ENCODE measurements at places on chromosomes 2 and 18. TPM values are rescaled to one million over a fixed set of nuclear protein-coding genes. Genes with fewer than 3 reads are reported as not detected.

GRCh38 chr2:159101755-159102489, 133.5 kb downstream of the TANC1 start:
- DNase-seq = no peak

The SCYGR1 gene
- total RNA-seq = not detected

- DNase-seq = no peak
Measured at GRCh38 chr2:166380615-166381014, 4.9 kb upstream of the SCN9A start.

The IL1RL2 gene
- total RNA-seq = 0.66 TPM

- no peak for DNase-seq
Measured at GRCh38 chr2:121598087-121598486, 51.2 kb downstream of the CLASP1 start.

DNA sequence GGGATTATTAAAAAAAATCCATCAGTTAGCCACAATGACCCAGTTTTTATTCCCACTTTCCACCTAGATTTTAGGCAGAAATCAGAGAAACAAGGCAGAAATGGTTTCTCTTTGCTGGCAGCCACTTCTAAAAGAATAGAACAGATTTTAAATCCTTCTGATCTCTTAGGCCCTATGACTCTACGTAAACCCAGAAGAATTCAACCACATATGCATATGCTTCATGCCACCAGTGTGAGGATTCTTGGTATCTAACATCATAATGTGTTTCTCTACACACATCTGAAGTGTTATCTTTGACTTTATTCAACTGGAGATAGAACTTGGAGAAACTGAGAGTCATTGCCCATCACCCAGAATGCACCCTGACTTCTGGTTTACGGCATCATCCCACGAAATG, 128.7 kb upstream of the TANK start:
- DNase-seq = no peak

- DNase-seq = no peak
Measured at GRCh38 chr2:23583467-23583866, 198.5 kb downstream of the KLHL29 start.
